ENCODE measurements at places on chromosomes 12 and 14. TPM values are rescaled to one million over a fixed set of nuclear protein-coding genes. Genes with fewer than 3 reads are reported as not detected.

The NRIP2 gene
- 0.10 TPM for polyA plus RNA-seq

The RERGL gene
- 0.55 TPM for polyA plus RNA-seq

The ANP32D gene
- polyA plus RNA-seq = not detected

The IFNG-AS1 gene
- 0.03 TPM for polyA plus RNA-seq

The LMNTD1 gene
- polyA plus RNA-seq = 1.6 TPM

The MMP19 gene
- 92.1 TPM for polyA plus RNA-seq

The EFS gene
- polyA plus RNA-seq = 7.3 TPM

The FOXG1 gene
- polyA plus RNA-seq = not detected

The MYO1H gene
- 0.09 TPM for polyA plus RNA-seq

The MED6 gene
- polyA plus RNA-seq = 17.5 TPM

The MIP gene
- 0.08 TPM for polyA plus RNA-seq

The FSCB gene
- not detected for polyA plus RNA-seq

The SLC10A1 gene
- polyA plus RNA-seq = not detected

The EFCAB11 gene
- 2.9 TPM for polyA plus RNA-seq

The KCNH3 gene
- polyA plus RNA-seq = 1.1 TPM

The TSPAN8 gene
- 5.0 TPM for polyA plus RNA-seq

The MRPL51 gene
- polyA plus RNA-seq = 103 TPM

The GPR162 gene
- polyA plus RNA-seq = 24.6 TPM

The OR6C3 gene
- not detected for polyA plus RNA-seq

The PPP1R1A gene
- polyA plus RNA-seq = 0.15 TPM

The PFKM gene
- 23.3 TPM for polyA plus RNA-seq

The RPL41 gene
- polyA plus RNA-seq = 4,690 TPM

The CLEC4E gene
- 24.1 TPM for polyA plus RNA-seq

The LPAR5 gene
- 0.51 TPM for polyA plus RNA-seq

The TMEM19 gene
- 8.9 TPM for polyA plus RNA-seq

The NTF3 gene
- 0.84 TPM for polyA plus RNA-seq

The ST8SIA1 gene
- 1.2 TPM for polyA plus RNA-seq

The CD4 gene
- 20.6 TPM for polyA plus RNA-seq

The NRXN3 gene
- 1.4 TPM for polyA plus RNA-seq

The APOF gene
- polyA plus RNA-seq = not detected

The PPFIA2 gene
- polyA plus RNA-seq = 0.24 TPM
